ENCODE measurements at places on chromosomes 3 and 15.

DNA sequence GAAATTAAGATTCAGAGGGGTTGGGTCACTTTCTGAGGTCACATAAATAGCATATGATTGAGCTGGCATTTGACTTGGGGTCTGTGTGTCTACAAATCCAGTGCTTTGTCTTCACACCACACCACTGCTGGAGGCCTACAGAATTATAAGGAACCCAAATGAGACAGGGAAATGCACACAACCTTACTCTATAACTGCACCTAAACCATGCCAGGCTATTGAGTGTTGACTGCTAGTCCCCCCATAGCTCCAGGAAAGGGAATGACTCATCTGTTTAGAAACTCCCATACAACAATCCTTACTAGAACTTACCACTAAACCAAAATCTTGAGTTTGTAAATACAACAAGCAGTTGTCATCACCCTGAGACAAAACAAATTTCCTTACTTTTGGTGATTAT, 16.9 kb upstream of the TSC22D2 start:
- DNase-seq = no peak

DNA sequence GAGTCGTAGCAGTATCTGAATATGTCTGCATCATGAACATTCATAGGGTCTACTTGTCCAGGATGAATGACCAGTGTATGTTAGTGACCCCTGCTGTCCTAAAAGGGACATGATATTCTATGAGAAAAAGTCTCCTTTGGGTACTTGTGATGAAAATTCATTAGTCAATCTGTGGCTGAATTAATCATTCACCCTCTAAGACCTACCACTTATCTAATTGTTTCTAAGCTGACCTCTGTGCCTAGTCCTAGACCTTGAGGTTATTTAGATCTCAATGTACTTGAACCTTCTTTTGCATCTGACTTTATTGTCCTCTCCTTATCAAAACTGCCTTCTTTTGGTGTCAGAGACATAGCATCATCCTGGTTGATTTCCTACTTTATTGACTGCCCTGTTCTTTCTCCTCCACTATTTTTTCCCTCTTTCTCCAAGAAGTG, 799.3 kb downstream of the DIPK2A start:
- DNase-seq = no peak

- DNase-seq = no peak
Observed at GRCh38 chr15:72925661-72926060, 126.6 kb upstream of the NEO1 start.

DNA sequence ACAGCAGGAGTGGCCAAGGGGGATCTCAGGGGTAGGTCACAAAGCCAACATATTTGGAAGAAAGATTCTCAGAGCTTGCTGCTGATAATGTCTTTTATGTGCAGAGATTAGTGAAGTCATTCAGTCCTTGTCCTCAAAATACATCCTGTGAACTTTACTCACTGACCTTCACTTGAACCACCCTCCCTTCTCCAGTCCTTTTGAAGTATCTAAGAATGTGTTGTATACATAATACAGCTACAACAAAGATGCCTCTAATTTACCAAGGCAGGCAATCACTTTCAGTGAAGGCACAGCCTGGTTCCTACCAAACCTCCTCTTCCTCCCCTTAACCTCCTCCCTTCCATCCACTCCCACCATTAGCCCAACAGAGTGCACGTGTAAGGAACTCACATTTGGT, 38.3 kb downstream of the ETV5 start:
- no peak for DNase-seq

DNA sequence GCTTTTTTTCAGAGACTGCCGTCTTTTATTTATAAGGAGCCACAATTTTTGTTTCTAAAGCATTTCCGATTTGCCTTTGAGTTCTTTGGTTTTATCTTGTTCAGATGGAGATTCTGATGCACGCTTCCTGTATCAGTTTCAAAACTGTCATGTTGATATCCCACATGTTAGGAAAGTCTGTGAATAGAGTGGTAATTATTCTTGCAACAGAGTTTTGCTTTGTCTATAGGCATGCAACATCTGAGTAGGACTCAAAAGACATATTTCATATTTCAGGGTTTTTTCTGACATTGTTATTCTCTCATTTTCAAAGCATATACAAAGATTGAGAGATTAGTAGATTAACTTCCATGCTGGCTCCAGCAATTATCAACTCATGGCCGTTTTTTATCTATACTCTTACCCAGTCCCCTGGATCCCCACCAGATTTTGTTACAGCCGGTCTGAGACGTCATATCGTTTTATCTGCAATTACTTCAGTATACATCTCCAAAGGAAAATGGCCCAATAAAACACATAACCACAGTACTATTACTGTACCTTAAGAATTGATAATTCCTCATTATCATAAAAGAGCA, 22.4 kb downstream of the PAQR5 start:
- DNase-seq = no peak

- no peak for DNase-seq
Observed at GRCh38 chr3:12518261-12519028, 26.9 kb downstream of the MKRN2OS start.

DNA sequence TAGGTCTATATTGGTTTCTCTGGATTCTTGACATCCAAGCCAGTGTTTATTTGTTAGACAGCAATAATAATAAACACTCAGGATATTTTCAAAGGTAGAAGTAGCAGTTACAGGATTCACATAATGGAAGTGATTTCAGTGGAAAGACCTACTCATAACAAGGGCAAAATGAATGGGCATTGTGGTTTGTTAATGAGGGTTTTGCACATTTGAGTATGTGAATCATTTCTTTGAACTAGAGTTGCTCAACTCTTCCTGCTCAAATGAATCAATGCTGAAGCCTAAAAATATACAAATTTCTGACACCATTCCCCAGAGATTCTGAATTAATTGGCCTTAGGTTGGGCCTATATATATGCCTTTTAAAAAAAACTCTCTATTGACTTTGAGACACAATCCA, 4.1 kb upstream of the COL6A5 start:
- no peak for DNase-seq

DNA sequence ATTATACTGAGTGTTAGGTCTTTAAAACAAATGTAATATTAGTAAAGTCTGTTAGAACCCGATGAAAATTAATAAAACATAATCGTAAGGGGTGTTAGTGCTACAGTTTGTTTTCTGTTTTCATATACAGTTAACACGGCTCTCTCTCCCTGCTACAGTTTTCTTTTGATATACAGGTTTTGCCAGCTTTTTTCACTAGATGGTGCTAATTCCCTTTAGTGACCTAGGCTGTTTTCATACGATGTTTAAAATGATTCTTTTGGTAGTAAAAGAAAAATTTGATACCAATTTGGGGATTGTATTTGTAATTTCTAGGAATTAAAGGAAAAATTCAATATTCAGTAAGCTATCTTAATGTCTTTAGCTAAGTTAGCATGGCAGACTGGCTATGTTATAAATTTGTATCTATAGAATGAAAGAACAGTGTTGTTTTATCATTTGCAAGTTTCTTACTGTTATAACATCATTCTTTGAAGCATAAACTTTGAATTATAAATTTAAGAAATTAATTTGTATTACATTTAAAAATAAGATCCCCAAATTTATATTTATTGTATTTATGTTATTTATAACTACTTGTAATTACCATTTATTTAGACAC, 11.5 kb downstream of the APH1B start:
- DNase-seq = peak; percentile 35

- no peak for DNase-seq
Observed at GRCh38 chr3:186255703-186256331, 106.2 kb downstream of the DGKG start.

DNA sequence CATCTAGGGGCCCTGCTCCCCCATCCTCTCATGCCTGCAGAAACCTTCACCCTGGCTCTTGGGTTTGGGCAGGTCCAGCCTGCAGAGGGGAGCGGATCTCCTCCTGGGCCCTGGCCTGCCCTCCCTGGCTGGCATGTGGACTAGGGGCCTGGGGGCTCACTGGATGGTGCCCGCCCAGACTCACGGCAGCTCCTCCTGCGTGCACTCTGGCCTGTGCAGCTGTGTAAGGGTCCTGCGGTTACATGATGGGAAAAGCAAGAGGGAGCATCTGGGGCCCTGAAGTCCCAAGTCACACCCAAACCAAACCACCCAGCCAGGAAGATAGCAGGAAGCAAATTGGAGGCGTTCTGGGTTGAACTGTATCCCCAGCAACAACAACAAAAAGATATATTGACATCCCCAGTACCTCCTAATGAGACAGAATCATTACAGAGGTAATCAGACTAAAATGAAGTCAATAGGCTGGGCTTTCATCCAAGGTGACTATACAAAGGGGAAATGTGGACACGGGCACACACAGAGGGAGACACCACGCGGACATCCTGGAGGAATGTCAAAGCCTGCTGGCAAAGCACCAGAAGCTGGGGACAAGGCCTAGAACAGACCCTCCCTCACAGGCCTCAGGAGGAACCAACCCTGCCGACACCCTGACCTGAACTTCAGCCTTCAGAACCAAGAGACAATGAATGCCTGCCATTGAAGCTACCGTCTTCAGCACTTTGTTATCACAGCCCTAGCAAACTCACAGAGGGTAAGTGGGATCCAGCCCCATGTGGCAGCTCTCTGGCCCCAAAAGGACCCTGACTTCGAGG, 10.4 kb upstream of the CLK3 start:
- no peak for DNase-seq

DNA sequence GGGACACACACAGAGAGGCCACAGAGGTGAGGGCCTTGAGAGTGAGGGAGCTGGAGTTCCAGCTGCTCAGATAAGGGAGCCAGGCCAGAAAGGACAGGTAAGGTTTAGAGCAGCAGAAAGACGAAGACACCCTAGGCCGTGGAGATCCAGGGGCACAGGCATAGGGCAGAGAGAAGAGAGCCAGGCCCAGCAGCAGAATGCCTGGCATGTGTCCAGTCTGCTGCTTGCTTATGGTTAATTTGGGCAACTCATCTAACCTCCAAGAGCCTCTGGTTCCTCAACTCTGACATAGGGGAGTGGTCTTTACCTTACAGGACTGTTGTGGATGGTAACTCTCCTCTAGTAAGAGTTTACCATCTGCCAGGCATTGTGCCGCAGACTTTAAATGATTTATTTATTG, 35.9 kb downstream of the STARD5 start:
- DNase-seq = no peak

GRCh38 chr3:86740751-86741150, 250.2 kb downstream of the VGLL3 start:
- no peak for DNase-seq

DNA sequence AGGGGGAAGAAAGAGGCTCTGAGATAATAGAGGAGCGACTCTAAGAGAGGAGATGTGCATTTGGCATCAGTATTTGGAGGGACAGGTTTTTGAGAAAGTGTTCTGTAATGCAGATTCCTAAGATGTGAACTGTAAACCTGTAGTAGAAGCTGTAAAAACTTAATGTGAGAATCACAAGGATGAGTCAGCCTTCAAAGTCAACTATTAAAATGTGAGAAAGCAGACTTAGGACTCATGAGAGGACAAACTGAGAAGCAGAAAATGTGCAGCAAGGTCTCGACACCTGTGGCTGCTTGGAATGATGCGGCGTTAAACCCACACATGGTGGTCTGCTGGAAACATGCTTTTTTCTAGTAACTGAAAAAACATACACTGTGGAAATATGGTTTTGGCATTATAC, 36.0 kb downstream of the USP13 start:
- no peak for DNase-seq

DNA sequence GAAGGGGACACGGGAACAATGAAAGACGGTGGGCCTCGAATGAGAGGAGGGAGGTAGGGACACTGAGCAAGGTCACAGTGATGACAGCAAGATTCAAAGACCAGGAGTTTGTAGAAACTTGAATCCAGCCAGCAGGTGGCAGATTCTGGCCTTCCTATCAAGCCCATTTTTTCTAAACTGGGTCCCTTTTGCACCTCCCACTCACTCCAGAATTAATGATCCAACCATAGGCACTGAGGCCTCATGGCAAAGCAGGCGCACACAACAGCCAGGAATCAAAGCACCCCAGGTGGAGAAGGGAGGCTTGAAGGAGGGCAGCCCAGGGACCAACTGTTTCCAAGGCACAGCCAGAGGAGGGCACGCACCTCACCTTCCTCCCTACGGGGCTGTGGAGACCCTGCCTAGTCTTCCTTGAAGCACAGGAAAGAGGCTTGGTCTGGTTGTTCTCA, 90.2 kb downstream of the ANP32A start:
- peak; percentile 22 for DNase-seq

- no peak for DNase-seq
Observed at GRCh38 chr3:106943071-106943470, 434.2 kb upstream of the CCDC54 start.

DNA sequence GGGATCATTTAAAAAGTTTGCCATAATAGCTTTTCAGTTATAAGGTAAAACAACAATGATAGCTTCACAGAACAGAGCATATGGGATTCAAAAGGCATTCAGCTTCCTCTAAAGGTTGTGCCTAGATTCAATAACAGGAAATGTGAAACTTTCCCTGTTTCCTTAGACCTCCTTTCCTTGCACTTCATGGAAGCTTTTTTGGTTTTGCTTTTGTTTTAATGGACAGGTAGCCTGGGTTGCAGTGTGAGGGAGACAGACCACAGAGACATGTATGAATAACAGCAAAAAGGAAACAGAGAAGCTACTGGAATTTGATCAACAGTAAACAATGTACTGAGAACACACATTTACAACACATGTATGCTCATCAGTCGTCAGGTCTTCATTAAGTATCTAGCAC, 2.3 kb upstream of the TNFAIP8L3 start:
- DNase-seq = no peak

DNA sequence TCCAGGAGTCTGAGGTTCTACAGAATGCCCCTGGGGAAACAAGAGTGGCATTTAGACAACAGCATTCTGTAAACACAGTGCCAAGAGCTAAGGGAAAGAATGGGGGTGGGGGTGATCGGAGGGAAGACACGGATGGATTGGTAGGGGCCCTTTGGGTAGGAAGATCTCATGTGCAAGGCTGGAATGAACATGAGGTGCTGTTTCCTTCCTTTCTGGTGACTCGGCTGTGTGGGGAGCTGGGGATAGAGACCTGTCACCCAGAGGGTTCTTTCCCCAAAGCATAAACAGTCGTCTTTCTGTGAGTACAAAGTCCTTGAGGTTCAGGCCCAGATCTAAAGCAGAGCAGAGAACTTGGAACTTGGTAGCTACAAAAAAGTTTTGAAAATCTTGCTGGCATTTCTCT, 11.7 kb downstream of the TPM1 start:
- no peak for DNase-seq

- DNase-seq = no peak
Observed at GRCh38 chr3:100299016-100299415, 35.5 kb upstream of the NIT2 start.

GRCh38 chr3:13850161-13850945, 29.5 kb downstream of the WNT7A start:
- DNase-seq = no peak

GRCh38 chr15:61008915-61009314, 220.2 kb downstream of the RORA start:
- no peak for DNase-seq

DNA sequence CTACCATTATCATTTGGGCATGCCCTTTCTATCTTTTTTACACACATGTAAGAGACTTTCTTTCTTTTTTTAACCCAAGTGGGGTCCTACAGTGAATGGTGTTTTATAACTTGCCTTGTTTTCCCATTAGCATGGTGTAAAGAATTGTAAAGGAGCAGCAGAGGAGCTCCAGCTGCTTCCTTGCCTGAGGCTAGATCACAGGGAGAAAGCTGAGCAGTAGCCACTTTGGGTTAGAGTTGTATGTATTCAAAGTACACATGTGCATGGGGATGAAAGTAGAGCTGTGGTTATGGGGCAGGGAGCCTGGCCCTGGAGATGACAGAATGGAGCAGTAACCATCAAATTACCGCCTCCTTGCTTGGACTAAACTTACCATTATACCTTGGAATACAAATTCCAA, 231.1 kb upstream of the PDZRN3 start:
- DNase-seq = no peak

All from NCI-H526 treated with DMSO at 0.1 percent for 48 hours (cell line).